Urinary bladder (tissue), 4 donors: ENCODE measurements at places on chromosomes 3 and 15. TPM values are rescaled to one million over a fixed set of nuclear protein-coding genes. Genes with fewer than 3 reads are reported as not detected.

DNA sequence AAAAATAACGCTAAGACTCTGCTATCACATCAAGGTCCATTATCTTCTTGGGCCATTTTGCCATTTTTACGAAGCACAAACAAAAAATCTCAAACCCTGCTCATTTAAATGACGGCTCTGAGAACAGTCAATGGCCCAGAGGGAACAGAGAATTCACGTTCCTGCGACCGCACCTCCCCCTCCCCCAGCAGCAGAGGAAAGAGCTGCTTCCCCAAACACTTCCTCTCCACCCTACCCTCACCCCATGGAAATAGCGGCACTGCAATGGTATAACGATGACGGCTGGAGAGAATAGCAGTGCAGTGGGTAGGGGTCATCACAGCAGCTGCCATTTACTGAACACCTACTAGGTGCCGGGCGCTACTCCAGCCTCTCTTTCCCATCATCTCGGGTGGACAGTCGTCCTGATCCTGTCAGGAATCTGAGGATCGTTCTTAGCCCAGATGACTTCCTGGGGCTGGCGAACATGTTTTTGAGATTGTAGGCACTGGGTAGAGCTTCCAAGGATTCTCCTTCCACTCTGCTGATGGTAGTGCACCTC lies 113.3 kb downstream of the IQSEC1 start:
- no peak for DNase-seq

GRCh38 chr3:129166579-129167332 lies 5.9 kb upstream of the ISY1 start:
- no peak for DNase-seq

DNA sequence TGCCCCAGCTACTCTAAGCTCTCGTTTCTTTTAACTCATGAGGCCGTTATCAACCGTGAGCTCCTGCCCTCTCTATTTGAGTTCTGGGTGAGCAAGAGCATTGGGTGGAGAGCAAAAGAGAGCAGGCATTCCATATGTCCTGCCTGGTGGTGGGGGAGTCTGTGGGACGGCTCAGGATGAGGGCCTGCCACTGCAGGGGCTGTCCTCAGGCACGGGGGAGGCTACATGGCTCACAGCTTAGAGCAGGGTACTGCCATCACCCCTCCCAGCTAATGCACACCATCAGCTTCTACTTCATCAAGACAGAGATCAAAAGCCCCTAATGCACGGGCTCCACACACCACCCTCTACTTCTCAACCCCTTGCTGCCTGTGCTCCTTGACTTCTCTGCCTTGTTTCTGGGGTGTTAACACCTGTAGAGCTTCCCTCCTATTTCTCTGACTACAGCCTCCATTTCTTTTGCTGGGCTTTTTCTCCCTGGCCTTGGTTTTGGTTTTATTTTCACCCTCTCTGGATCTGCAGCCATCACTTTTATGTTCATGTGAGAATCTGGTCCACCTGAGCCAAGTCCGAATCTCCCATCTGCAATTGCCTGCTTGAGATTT lies 114.1 kb downstream of the ALDH1A2 start:
- no peak for DNase-seq

- DNase-seq: no peak
Observed at GRCh38 chr3:102715030-102715697, 280.3 kb downstream of the ZPLD1 start.

DNA sequence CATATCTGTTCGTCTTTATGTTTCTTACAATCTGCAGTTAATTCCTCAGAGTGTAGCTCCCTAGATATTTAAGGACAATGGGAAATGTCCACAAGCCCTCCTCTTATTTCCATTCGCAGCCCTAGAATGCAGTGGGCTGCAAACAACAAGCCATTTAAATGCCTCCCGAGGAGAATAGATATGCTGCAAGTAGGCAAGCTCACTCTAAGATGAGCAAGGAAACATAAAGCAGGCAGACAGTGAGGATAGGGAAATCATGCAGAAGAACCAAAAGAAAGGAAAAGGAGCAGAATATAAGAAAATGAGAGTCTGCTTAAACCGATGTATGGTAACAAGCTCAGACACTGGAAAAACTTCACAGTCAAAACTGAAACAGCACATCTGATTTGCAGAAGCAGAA lies 561.9 kb downstream of the GBE1 start:
- no peak for DNase-seq

DNA sequence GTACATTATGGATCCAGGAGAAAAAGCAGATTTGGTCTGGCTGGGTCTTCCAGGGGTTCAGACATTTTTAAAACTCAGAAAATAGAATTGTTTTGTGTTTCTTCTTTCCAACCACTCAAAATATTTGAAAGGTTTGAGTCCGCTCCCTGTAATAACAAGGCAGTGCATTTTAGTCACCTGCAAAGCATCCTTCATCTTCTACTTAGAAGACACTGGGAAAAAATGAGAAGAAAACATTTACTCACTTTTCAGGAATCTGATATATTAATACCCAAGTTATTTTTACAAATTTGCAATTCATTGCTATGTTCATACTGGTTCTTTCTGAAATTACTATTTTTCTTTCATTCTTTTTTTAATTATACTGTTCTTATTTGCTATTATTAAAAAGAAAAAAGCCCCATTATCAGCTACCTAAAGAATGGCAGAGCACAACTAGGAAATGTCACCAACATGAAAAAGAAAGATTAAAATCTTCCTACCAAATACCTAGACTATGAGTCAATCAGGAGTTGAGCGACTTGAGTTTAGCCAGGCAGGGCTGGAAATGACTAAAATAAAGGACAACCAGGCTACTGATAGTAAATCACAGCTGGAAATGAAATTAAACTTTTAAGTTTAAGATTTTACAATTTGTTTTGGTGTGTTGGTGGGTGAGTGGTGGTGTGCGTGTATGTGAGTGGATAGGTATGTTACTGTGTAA lies 280.3 kb upstream of the THBS1 start:
- DNase-seq: no peak

- DNase-seq: no peak
Observed at GRCh38 chr3:73805435-73805834, 180.7 kb upstream of the PDZRN3 start.

GRCh38 chr15:71752604-71753289 lies 57.6 kb upstream of the NR2E3 start:
- DNase-seq: no peak

GRCh38 chr3:32571192-32571485 lies 481 bp upstream of the DYNC1LI1 start:
- no peak for DNase-seq

GRCh38 chr3:31562525-31562924 lies 29.8 kb downstream of the STT3B start:
- no peak for DNase-seq

The NUP210 gene
- total RNA-seq: 3.3 TPM

The SLC12A8 gene
- 2.9 TPM for total RNA-seq

The ATP13A5 gene
- total RNA-seq: not detected

The RBP2 gene
- total RNA-seq: not detected

The RCCD1 gene
- 7.5 TPM for total RNA-seq
